ENCODE measurements at places on chromosomes 1 and 21.

DNA sequence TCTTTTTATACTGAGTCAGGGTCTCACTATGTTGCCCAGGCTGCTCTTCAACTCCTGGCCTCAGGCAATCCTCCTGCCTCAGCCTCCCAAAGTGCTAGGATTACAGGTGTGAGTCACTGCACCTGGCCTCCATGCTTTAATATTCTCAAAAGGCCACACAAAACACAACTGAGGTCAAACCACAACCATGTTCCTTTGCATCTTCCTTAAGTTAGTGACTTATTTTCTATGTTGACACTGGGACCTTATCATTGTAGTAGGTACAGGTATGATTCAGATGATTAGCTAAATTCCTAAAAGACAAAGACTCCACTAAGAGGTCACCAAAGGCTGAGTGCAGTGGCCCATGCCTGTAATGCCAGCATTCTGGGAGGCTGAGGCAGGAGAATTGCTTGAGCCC, 131.9 kb upstream of the ATP1B1 start:
- no peak for DNase-seq

GRCh38 chr1:233061265-233061664, 110.9 kb downstream of the NTPCR start:
- no peak for DNase-seq

DNA sequence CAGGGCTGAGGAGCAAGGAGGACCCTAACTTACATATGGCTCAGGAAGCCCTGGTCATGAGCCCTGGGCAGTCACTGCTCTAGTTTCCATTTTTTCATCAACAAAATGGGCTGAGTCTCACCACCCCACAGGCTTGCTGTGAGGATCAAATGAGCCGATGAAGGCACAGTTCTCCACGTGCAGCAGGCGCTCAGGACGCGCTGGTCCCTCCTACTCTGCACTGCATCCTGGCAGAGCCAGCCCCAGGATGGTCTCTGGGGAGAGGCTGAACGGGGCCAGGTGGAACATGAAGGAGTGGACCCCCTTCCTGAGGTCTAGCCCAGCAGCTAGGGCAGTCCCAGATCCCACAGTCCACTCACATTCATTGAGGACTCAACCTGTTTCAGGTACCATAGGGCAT, 349.3 kb downstream of the PTPRU start:
- DNase-seq = no peak

- DNase-seq = no peak
These were observed 1.7 kb downstream of the FOXO6 start for GRCh38 chr1:41362749-41363590.

GRCh38 chr1:185556561-185556960, 177.6 kb upstream of the HMCN1 start:
- no peak for DNase-seq

All from RPMI8226 (cell line).